ENCODE measurements at places on chromosomes 3 and 15.

DNA sequence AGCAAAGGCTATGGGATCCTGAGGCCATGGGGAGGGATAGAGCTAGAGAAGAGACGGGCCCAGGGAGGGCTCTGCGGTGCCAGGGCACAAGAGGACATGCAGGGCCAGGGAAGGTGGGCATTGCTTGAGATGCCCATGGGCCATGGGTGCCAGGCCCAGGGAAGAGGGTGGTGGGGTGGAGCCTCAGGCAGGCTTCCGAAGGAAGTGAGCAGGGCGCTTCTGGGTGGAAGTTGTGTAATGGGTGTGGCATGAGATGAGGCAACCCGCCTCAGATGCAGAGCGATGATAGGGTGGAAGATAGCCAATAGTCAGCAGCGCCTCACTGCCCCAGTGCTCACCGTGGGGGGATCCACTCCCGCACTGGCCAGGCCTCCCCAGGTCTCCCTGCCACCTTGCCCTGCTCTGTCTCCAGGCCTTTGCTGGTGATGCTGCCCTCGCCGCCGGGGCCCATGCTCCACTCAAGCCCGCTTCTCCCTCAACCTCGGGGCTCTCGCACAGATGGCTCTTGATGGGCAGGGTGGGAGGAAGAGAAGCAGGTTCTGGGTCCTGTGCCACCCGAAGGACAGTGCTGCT is 51.4 kb downstream of the DNAJB8 start:
- no peak for DNase-seq

GRCh38 chr15:89556413-89557262 is 18.6 kb upstream of the TICRR start:
- peak; percentile 44 for DNase-seq

- DNase-seq = no peak
Observed at GRCh38 chr15:35912196-35912595, 366.2 kb upstream of the DPH6 start.

GRCh38 chr3:11019116-11019819 is 26.7 kb downstream of the SLC6A1 start:
- DNase-seq = no peak

GRCh38 chr15:99427668-99428361 is 138.0 kb upstream of the MEF2A start:
- no peak for DNase-seq

- DNase-seq = no peak
Observed at GRCh38 chr15:70636540-70637165, 126.7 kb downstream of the UACA start.

DNA sequence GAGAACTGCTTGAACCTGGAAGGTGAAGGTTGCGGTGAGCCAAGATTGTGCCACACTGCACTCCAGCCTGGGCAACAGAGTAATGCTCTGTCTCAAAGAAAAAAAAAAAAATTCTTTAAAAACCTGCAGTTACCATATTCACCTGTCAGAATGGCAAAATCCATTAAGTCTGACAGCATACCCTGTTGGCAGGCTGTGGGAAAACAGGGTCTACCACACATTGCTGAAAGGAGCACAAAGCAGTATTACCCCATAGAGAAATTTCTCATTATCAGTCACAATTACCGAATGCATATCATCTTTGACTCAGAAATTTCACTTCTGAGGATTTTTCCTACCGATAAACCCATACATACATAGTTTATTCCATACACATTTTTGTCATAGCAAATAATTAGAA is 264.1 kb upstream of the SLCO3A1 start:
- DNase-seq = no peak

DNA sequence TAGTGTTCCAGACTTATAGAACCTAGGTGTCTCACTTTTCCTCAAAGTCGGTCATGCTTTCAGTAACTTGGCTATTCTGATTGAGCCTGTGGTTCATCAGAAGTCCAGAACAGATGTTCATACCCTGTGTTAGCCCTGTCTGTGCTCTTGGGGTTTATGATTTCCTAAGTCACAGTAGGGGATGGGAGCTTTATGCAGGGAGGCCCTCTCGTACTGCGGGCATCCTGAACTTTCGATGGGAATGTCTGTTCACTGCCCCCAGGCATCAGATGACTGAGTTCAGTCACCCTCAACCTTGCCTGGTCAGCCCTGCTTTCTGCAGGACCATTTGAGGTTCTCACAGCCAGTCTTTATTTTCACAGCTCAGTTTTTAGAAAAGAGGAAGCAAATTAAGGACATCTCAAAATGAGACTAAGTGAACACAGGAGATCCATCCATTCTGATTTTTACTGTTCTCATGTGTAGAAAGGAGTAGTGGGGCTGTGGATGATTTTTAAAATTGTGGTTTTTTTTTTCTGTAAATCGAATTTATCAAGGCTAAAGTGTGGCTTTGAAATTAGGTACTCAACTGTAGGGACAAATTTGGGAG is 71.3 kb downstream of the CMTM8 start:
- no peak for DNase-seq

GRCh38 chr3:55870594-55870993 is 383.5 kb upstream of the WNT5A start:
- no peak for DNase-seq

DNA sequence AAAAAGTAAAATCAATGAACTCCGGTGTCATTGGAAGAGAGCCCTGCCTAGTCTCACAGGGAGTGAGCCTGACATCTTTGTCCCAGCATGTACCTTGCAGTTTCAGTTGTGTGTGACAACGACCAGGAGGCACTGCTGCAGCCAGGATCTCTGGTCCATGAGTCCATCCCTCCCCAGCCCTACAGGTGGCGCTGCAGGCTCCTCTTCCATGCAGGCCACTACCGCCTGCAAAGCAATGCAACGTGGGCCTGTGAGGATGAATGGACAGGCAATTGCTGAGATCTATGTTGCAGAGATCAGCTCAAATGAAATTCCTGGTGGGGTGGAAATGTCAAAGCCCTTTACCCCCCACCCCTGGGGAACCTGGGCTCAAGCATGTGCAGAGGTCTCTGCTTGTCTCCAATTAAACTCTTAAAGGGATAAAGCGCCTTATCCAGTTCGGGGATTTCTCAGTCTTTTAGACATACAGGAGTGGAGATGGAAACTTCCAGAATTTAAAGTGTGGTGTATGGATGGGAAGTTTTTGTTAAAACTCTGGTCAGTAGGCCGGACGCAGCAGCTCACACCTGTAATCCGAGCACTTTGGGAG is 35.8 kb downstream of the TKT start:
- DNase-seq = peak; percentile 76

DNA sequence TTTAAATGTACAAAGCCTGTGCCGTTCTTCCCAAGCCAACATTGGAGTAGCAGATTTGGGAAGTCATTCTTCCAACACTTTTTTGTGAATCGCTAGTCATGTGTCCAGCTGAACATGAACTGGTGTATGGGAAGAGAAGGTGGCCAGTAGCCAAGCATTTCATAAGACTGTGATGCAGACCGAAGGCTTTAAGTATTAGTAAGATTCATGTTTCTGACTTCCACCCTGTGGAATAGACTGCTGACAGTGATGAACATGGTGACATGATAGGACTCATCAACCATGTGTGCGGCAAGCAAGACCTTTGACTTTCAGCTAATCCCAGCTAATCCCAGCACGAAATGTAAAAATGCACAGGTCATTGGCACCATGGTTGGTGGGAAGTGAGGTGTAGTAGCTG is 48.3 kb upstream of the THSD4 start:
- no peak for DNase-seq

DNA sequence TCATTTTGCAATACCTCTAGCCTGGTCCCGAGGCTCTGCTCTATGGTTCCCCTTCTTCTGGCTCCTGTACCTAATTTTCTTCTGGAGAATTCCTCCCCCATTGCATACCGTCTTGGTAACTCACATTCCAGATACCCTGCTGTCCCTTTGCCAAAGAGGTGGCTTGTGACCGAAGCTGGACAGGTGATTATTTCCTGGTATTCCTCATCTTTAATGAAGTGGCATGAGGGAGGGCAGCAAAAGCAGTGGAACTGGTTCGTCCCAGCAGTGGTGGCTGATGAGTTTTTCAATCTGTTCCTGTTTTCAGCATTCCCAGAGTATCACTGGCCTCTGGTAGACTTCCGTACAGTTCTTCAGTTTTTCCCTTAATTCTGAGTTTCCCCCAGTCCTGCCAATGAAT is 186.2 kb upstream of the CADPS start:
- DNase-seq = no peak

All from stimulated activated CD4-positive, alpha-beta T cell treated with anti-CD3 and anti-CD28 coated beads, Interleukin-12 subunit alpha, Interleukin-12 subunit beta, amount 100 ng/mL, for 48 hours (primary cell).